ENCODE measurements at places on chromosomes 2 and 18.
A peak's percentile ranks its signal among the peaks of the same experiment; 100 is the strongest.

GRCh38 chr2:3285901-3286645 is 91.5 kb downstream of the EIPR1 start:
- DNase-seq, result no peak

- DNase-seq, result no peak
Observed at GRCh38 chr2:117656546-117656945, 157.9 kb upstream of the DDX18 start.

DNA sequence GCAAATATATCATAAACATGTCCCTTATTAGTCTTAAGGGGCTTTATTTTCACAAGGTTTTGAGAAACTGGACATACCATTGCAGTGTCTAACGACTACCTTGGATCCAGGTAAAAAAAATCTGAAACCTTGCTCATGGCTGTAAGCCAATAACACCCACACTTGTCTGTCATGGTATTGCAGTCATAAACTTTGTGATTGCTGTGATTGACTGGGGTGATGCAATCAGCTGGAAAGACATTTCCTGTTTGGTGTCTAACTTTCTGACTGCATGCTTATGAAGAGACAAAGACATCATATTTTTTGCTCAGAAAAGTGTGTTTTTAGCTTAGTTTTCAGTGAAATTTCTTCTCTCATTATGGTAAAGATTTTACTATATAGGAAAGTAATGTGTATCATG is 635.0 kb downstream of the TSN start:
- no peak for DNase-seq

- no peak for DNase-seq
Observed at GRCh38 chr2:150459281-150459680, 28.2 kb downstream of the RND3 start.

DNA sequence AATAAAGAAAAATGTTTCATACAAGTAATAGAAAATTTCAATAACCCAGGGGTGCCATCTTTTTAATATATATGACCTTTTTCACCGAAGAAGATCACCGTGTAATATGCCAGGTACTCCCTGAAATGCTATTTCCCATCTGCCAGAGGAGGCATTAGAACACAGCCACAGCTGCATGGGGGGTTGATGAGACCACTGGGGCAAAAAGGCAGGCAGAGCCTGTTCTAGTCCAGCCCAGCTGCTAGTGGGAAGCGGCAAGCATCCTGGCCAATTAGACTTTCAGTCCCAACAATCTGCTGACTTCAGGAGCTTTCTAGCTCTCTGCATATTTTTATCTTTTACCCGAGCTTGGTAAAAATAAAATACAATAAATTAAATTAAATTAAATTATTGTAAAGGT is 362.6 kb downstream of the RIT2 start:
- DNase-seq, result no peak

DNA sequence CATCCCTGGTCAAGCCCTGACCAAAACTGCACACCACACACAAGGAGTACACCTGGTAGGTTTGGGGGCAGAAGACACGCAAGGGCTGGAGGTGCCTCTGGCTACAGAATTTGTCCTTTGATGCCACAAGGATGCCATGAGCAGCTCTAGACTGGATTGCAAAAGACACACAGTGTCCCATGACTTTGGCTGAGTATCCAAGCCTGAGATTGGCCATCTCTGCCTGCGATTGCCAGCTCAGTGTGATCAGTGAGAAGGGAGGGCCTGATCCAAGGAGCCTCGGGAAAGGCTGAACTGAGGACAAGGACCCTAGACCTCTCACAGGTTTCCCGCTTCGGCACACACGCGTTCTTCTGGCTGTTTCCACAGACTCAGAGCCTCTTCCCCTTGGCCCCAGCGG is 60.0 kb upstream of the FOSL2 start:
- DNase-seq, result no peak

DNA sequence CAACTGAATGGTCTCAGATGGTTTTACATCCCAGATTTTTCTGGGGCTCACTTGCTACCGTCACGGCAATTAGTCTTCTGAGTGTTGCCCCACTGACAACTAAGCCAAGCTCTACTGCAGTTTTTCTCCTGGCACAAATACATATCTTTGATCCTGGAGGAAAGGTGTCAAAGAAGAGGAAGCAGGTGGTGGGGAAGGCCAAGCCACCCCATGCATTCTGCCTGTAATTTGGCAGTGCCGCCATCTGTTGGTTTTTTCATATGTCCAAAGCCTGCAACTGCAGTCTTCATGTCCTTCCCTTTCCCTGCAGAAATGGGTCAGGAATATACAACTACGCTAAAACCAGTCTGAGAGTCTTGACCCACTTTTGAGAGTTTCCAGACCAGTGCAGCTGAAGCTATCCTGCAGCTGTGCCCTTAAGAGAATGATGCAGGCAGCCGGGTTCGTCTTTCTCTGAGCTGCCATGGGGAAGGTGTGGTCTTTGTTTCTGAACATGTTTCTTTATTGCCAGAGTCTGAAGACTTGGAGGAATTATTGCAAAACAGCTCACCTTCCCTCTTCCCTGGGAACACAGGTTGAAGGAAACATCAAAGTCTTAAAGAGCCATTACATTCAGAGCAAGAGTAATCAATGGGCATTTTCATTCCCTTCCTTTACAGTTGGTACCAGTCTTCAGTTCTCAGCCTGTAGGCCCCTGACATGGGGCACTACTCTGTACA is 71.8 kb upstream of the ATL2 start:
- DNase-seq, result no peak

DNA sequence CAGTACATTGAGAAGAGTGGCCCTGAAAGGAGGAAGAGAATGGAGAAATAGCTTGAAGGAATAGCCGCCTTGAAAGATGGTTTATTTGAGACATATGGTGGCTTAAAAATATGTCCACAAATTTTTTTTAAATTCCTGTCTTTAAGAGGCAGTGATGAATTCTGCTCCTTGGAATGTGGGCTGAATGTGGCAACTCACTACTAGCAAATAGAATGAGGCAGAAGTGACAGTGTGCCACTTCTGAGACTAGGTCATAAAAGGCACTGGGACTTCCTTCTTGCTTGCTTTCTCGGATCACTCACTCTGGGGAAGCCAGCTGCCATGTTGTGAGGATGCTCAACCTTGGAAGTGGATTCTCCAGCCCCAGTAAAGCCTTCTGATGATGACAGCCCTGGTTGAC is 67.0 kb downstream of the FAM161A start:
- DNase-seq, result no peak

GRCh38 chr2:67039058-67039457 is 358.1 kb upstream of the ETAA1 start:
- DNase-seq, result no peak

GRCh38 chr2:38216886-38217285 is 140.9 kb upstream of the CYP1B1 start:
- DNase-seq, result no peak

- DNase-seq, result no peak
Observed at GRCh38 chr2:197368412-197368811, 57.8 kb upstream of the ANKRD44 start.

DNA sequence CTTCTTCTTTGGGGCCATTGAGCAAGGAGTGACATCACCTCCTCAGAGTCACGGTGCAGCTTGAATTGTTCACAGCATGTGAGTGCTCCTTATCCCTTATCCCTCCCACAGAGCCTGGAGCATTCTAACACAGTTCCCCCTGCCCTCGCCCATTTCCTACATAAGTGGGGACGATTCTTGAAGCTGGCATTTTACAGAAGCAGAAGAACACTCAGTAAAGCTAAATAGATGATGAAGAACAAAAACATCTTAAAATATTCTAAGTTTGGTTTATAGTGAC is 135.8 kb upstream of the APCDD1 start:
- DNase-seq, result no peak

GRCh38 chr18:44848644-44849335 is 168.1 kb downstream of the SETBP1 start:
- no peak for DNase-seq

GRCh38 chr18:66316701-66317100 is 287.2 kb downstream of the CDH19 start:
- no peak for DNase-seq

GRCh38 chr2:214127571-214127970 is 283.3 kb upstream of the VWC2L start:
- no peak for DNase-seq

DNA sequence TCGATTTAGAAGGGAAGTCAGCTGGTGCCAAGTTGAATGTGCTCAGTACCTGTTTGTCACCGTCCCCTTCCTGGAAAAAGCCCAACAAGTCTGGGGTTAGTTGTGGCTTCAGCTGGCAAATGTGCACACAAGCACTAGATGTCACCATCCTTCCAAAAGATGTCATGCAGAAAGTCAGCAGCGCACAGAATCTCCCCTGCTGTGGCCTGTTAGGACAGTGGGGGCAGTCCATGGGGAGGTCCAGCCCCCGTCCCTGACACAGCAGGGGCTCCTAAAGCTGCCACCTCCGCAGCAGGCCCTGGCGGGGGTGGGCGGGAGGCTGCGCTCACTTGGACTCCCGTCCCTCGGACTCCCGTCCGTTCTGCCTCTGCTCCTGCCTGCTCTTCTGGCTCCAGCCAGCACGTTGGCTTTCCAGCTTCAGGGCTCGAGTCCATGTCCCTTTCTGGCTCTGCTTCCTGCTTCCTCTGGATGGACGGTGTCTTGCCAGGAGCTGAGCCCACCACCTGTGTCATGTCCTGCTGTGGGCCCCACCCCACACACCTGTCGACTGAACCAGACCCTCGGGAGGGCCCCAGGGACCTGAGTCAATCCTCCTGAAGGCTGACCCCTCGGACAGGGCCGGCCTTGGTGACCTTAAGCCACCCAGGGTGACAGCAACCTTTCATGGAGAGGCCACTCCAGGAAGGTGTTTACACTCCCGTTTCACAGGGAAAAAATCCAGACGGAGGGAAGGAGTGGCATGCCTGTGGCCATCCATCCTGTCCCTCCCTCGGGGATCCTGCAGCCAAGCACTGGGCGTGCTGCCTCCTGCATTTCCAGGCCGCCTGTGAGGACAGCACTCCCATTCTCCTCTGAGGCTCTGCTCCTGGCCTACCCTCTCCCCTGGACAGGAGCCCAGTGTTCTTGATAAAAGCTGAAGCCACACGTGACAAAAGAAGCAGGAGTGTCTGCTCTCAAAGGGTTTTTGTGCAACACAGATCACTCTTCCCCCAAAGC is 8.5 kb downstream of the RAB17 start:
- peak; percentile 48 for DNase-seq

DNA sequence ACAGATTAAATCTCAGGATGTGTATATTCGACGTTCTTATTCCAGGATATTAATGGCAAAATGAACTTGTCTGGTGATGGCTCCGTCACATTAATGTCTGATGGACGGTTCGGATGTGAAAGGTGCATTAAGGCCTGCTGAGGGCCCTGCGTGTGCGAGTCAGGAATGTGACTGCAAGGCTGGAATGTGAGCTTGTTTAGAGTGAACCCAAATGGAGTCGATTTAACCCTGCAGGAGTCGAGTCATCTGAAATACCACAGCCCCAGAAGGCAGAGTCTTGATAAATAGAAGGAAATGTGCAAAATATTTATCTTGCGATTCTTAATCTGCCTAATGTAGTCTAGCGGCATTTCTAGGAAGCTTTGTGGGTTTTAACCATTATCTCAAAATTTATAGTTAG is 44.3 kb downstream of the RDH14 start:
- no peak for DNase-seq

- DNase-seq, result no peak
Observed at GRCh38 chr2:95077530-95077825, 44.1 kb downstream of the MRPS5 start.

GRCh38 chr2:24984912-24985311 is 13.2 kb upstream of the DNAJC27 start:
- DNase-seq, result no peak

DNA sequence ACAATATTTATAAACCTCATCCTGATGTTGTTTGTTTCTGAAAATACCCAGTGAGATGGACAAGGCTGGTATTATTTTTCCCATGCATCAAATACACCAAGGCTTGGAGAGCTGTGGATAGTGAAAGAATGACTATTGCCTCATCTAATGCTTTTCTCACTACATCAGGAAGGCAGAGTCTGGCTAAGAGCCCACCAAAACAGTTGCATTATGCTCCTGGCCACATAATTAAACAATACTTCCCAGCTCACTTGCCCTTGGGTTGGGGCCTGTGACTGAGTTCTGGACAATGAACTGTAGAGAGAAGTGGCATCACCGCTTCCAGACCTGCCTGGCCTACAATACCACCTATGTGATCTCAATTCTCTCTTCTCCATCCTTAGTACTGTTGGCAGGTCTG is 46.4 kb upstream of the REEP1 start:
- DNase-seq, result no peak

GRCh38 chr18:45218436-45218835 is 396.8 kb upstream of the SLC14A2 start:
- DNase-seq, result no peak

GRCh38 chr2:50791271-50791670 is 240.7 kb downstream of the NRXN1 start:
- no peak for DNase-seq

- no peak for DNase-seq
Observed at GRCh38 chr18:76388891-76389423, 106.1 kb downstream of the ZNF516 start.

GRCh38 chr18:59278793-59279192 is 5.5 kb upstream of the RAX start:
- DNase-seq, result no peak

DNA sequence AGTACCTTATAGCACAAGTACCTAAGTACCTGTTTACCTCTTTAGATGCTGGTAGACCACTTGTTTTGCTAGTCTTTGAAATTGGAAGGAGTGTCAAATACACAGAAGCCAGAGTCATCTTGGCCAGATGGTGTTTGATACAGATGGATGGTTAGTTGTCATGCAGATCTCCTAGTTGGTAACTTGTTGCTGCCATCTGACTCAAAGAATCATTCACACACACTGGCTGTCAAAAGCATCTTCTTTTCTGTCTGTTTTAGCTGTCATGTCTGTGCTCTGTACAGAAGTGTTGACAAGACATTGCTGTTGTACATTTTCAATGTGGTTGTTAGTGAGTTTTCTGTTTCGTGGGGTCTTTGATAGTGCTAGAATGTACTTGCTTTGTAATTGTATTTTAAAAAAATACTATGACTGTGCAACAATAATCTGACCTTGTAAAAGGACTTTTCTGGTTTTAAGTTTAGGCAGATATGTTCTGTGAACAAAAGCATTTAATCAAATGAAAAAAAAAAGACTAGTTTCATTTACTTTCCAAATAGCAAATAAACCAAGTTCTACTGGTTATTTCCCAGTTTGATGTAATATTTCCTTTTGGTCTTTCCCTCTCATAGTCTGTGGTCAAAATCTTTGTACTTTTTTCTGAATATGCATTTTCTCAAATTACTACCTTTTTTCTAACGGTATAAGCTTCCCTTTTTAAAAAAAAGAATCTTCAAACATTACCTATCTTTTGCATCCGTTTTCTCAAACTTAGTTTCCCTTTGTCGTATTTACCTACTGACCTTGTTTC is 39.9 kb downstream of the TANK start:
- DNase-seq, result no peak

DNA sequence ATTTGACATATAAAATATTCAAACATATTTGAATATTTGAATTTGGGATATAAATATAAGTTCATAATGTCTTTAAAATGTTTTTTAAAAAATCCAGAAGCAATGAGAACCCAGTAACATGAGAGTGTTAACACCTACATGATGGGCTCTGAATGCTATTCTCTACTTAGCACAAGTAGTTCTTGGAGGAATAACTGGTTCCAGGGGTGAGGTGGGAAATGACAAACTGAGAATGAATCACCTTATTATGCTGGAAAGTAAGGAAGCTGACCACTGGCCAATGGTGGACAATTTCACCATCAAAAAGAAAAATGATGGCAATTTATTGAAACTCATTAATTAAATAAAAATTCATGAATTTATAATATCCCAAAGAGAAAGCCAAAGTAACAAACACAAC is 79.6 kb upstream of the NABP1 start:
- DNase-seq, result no peak
